NCI-H2171 (cell line): ENCODE measurements at places on chromosomes 5 and 9.
A peak's percentile ranks its signal among the peaks of the same experiment; 100 is the strongest.

GRCh38 chr9:92720807-92721535 is 43.7 kb downstream of the BICD2 start:
- no peak for DNase-seq

DNA sequence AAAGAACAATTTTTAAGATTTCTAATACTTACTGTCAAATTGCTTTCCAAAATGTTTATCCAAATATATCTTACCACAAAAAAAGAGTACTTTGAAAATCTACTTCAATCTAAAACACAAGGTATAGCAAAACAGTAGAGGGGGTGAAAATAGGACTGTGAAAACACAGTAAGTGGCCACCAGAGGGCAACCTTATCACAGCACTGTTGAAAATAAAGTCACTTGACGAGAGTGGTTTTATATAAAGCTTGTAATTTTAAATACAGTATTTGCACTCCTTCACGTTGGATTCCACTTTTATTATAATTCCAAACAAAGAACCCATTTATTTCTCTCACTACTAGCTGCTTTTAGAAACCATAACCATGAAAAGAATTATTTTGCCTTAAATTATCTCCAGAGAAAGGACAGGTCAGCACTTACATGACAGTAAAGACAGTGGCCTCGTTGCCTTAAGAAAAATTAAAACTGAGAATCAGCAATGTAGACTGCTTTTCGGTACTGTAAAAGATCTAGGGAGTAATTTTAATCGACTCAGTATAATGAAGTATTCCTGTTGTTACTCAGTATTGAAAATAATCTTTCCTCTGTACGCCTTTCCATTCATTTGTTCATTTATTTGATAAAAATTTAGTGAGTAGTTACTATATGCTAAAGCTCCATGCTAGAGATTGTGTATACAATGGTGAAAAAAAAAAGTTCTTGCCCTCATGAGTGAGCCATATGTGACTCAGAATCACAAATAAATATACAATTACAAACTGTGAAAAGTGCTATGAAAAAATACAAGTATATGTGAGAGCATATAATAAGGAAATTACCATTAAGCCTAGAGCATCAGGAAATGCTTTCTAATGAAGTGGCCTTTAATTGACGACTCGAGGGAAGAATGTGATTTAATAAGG is 40.0 kb upstream of the CDK5RAP2 start:
- DNase-seq: peak; percentile 56

DNA sequence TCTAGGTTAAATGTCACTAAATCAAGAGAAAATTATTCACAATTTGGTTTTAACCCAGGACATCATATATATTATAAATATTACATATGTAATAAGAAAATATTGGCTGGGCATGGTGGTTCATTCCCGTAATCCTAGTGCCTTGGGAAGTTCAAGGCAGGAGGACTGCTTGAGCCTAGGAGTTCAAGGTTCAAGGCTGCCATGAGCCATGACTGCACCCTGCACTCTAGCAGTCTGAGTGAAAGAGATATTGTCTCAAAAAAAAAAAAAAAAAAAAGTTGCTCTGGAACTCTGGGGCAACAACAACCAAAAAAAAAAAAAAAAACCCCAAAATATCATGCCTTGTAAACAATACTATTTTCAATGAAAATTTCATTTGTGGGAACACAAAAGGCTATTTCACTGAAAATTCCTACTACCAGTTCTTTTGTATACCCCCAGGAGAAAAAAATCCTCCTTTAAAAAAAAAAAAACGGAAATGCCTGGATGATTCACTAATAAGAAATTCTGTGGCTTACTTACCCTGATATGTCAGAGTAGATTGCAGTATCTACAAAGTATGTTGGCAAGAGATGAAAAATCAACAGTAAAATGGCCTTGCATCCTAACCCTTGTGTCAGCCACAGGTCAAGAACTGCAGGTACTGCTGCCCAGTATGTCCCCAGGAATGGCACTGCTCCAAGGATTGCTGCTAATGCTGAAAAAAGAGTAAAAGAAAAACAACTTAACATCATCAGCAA is 22.6 kb upstream of the CTNNAL1 start:
- no peak for DNase-seq

DNA sequence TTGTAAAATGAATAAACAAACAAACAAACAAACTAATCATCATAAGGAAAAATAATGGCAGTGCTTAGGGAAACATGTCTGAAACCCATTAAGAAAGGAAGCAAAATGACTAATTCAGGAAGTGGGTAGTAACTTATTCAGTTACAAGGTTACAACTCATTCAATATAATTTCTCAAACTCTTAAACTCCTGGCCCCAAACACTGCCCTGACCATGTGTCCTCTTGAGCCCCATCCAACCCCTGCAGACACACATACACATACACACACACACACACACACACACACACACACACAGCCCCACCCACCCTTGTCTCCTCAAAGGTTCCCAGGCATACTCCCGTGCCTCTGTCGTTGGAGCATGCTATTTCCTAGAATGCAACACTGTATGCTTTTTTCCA is 193.9 kb downstream of the SEC61B start:
- no peak for DNase-seq

DNA sequence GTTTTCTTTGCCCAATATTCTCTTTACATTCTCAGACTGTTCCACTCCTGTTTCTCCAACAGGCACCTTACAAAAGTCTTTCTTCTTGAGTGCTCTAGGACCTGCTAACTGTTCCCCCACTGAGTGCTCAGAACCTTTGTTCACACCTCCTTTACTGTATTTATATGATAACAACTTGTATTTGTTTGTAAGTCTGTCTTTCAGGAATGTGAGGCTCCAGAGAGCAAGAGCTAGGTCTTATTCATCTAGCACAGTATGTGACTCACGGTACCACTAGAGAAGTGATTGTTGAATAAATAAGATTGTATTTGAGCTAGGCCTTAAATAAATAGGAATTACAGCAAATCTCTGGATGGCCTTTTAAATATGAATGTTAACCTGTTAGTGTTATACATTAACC is 42.5 kb upstream of the MYOT start:
- DNase-seq: no peak

- DNase-seq: peak; percentile 84
Measured at GRCh38 chr5:173616577-173617118, at the start of gene BOD1. TSS of gene BOD1 (minus strand) at chr5:173616650. CDS start at chr5:173616436, 214 bp downstream.

DNA sequence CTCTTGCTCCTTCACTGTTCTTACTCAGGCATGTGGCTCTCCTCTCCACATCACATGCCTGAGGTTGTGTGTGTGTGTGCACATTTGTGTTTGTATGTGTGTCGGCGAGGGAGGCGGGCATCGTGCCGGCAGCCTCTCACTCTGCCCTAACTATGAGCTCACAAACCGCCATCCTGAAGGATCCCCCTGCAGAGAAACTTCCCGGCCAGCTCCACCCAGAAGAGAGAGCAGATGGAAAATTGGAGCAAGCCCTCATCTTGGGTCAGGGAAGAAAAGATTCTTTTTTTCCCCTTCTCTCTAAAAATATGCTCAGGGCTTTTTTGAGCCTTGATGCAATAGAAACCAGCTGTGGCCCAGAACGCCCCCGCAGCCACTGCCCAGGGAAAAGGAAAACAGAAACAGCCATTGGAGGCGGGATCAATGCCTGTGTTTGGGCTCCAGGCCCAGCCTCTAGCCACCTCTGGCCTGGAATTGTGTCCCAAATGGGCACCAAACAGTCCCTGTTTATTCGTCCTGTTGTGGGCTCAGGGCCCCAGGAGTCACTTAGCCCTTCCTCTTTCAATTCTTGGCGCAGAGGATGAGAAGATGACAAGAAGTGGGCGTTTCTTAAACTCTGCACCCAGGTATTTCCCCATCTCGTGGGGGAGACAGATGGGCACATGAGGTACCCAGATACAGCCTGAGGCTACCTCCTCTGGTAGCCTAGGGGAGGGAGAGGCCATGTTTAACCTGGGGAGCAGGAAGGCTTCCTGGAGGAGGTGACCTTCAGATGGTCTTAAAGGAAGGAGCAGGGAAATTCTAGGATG is 151.5 kb downstream of the RGS3 start:
- no peak for DNase-seq

DNA sequence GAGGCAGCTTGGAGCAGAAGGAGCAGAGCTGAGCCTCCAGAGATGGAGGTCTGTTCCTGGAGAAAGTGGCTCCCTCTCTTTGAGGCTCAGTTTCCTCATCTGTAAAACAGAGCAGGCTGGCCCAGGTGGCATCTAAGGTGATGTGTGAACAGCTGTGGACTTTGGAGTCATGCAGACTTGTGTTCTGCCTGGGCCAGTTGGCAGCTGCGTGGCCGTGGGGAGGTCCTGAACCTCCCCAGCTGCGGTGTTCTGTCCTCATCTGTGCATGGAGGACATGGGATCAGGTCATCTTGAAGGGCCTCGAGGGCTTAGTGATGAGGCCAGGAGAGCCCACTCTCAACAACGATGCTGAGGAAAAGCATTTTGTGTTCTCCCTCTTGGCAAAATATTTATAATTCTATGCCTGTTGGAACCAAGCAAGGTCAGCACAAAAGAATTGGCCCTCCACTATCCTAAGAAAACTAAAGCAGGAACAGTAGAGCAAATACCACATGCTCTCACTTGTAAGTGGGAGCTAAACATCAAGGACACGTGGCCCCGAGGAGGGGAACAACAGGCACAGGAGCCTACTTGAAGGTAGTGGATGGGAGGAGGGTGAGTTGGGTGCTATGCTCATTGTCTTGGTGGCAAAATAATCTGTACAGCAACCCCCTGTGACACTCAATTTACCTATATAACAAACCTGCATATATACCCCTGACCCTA is 63.2 kb upstream of the COL15A1 start:
- no peak for DNase-seq

DNA sequence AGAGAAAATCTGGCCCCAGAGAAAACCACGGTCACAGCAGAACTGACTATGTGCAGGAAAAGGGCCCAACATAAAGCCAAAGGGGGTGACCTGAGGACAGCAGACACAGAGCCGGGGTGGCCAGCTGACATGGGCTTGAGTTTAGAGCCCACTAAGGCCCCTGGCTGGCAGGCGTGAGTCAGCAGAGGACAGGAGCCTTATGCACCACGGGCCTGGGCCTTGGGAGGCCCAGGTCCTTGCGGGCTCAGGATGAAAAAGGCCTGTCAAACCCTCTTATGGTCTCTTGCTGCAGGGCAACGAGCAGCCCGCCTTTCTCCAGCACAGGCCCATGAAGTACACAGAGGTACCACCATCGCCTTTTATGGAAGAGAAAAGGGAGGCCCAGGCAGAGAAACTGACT is 19.7 kb downstream of the STK10 start:
- DNase-seq: no peak

- DNase-seq: no peak
Measured at GRCh38 chr9:78671785-78672184, 374.9 kb downstream of the PSAT1 start.

GRCh38 chr5:9201011-9201410 is 344.9 kb downstream of the SEMA5A start:
- no peak for DNase-seq
